ENCODE measurements at places on chromosomes 6 and 20.

DNA sequence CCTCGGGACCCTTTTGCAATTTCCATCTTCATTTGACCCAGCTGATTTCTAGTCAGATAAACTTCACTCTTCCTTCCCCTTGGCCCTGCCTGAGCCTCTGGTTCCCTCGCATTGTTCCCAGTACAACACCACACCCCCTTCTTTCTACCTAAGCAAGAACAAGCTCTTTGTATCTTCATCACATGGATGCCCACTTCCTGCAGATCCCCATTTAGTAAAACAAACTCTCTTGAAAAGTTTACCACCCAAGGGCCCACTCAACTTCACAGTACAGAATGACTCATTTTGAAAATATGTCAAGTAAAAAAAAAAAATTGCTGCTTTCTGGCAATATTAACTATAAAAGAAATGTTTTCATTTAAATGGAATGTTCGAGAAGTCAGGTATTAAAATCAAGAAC lies 5.2 kb downstream of the FAXC start:
- no peak for DNase-seq

DNA sequence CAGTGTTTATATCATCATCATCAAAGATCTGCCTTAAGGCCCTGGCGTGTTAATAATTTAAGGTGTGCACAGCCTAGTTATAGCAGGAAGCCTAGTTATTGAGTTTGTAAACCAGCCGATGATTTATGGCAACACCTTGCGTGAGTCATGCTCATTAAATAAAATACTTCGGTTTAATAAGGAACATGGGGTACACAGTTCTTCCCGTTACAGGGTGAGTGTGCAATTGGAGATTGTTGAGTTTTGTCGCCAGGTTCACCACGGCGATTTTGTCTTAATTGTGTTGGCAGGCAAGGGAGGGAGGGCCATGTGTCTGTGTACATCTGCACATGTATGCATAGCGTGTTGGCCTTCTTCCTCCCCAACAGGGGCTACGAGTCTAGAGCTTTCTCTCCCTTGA lies 104.0 kb downstream of the TFAP2A start:
- DNase-seq: no peak

DNA sequence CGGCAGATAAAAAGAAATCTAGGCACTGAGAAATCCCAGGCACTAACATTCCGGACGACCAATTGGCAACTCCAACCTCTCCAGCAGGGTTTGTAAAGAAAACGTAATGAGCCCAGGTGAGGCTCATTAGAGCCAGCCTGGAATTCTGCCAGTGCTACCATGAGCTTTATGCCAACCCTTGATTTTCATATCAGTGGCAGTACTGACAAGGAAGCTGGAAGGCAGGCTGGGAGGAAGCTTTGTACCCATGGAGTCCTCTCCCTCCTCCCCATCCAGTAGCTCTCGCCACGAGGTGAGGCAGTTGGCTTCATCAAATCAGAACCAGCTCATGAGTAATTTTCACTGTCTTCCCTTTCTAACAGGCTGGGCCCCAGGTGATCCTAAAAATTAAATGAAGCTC lies 250.2 kb downstream of the ZNF217 start:
- no peak for DNase-seq

DNA sequence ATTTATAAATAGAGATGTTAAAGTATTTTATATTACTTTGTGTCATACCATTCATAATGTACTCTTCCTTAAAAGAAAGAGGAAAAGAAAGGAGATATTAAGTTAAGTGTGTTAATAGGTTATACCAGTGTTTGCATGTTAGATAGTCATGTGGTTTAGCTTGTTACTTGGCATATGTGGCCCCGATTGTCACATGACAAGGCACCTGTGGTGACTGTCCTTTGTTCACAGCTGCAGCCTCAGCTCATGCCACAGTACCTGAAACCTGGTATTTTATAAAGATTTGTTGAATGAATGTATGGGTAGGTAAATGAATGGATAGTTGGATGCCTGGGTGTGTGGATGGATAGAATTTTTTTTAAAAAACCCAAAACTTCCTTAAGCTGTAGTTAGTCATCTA lies 306.1 kb upstream of the FLRT3 start:
- DNase-seq: no peak

DNA sequence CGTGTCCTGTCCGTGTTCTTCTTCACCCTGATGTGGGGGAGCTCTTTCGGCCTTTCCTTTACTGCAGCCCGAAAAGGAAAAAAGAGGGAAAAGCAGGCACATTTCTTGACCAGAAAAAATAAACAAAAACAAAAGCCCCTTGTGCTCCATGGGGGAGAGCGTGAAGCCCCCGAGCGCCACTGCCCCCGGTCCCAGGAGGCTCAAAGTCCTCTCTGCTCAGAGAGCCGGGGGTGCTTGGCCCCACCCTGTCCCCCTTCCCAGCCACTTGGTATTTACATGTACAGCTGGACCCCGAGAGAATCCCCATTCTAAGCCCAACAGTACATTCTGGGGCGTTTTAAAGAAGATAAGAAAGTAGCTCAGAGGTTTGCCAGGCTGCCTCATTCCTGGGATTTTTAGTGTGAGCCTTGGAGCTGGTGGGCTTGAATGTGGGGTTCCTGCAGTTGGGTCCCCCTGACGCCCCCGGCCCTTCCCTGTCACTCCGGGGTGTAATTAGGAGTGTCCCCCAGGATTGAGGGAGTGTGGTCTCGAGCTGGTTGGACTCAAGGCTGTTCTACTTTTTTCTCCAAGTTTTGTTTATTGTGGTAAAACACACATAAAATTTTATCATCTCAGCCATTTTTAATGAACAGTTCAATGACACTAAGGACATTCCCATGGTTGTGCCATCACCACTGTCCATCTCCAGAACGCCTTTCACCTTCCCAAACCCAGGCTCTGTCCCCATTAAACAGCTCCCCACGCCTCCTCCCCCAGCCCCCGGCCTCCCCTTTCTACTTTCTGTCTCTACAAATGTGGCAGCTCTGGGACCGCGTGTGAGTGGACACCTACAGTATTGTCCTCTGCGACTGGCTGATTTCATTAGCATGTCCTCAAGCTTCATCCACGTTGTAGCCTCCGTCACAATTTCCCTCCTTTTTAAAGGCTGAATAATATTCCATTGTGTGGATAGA lies 55.7 kb upstream of the BHLHE23 start:
- DNase-seq: no peak

GRCh38 chr6:150661216-150662007 lies 61.7 kb downstream of the PLEKHG1 start:
- no peak for DNase-seq

GRCh38 chr6:41446132-41446531 lies 100.0 kb upstream of the FOXP4 start:
- no peak for DNase-seq

DNA sequence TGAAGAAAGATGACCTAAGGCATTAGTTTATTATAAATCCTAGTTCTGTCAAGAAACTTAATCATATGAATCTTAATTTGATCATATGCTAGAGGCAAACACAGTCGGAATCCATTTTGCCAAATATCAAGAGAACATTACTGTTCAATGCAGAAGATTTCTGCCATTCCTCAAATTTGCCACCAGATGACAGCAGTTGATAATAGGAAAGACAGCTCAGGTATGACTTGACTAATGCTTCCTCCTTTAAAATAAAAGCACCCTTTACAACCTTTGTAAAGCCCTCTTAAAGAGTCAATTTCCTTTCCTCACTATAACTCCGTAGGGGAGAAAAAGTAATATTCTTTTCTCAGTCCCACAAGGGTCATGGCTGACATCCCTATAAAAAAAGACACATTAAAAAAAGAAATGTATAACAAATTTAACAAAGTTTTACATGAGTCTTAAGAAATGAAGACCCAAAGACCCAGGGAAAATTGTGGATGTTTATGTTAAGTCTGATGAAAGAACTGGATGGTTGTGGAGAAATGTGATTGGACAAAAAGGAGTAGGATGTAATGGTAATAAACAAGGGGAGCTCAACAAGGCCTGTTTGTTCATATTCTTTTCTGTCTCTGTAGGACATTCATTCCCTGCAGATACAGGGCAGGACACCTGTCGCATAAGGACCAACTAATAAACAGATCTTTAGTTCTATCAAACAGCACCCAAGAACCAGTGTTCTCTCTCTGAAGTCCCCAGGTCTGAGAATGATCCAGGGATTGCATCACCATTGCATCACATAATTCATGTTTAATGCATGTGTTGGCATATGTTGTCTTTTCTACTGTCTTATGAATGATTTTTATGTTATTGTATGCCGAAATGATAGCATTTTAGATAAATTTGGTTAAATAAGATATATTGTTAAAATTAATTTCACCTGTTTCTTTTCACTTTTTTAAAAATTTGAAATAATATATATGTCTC lies 23.0 kb upstream of the IL17A start:
- DNase-seq: no peak

- no peak for DNase-seq
Observed at GRCh38 chr6:87027021-87027420, 67.9 kb downstream of the CGA start.

- DNase-seq: no peak
Observed at GRCh38 chr20:5156675-5157448, 30.1 kb downstream of the CDS2 start.

DNA sequence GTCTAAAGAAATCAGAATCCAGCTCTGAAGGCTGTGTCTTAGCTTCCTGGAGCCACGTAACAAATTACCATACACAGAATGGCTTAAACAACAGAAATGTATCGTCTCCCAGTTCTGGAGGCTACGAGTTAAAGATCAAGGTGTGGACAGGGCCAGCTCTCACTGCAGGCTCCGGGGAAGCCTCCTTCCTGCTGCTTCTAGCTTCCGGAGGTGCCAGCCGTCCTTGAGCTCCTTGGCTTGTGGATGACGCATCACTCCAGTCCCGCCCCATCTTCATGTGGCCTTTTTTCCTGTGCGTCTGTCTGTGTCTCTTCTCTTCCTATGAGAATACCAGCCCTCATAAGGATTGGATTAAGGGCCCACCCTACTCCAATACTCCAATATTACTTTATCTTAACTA lies 319.1 kb upstream of the QKI start:
- DNase-seq: no peak

- no peak for DNase-seq
Observed at GRCh38 chr6:120608826-120609225, 725.5 kb downstream of the TBC1D32 start.

GRCh38 chr20:34915131-34915530 lies 38.7 kb downstream of the ACSS2 start:
- DNase-seq: no peak

GRCh38 chr6:52420668-52421358 lies 671 bp downstream of the EFHC1 start:
- no peak for DNase-seq

GRCh38 chr6:32972353-32973143 lies 4.2 kb downstream of the BRD2 start:
- DNase-seq: peak; percentile 50

- no peak for DNase-seq
Observed at GRCh38 chr6:8086755-8087306, 15.5 kb downstream of the EEF1E1 start.

- DNase-seq: no peak
Observed at GRCh38 chr6:83117802-83118201, 50.3 kb downstream of the DOP1A start.

GRCh38 chr6:129946439-129947140 lies 71.8 kb upstream of the L3MBTL3 start:
- DNase-seq: no peak

DNA sequence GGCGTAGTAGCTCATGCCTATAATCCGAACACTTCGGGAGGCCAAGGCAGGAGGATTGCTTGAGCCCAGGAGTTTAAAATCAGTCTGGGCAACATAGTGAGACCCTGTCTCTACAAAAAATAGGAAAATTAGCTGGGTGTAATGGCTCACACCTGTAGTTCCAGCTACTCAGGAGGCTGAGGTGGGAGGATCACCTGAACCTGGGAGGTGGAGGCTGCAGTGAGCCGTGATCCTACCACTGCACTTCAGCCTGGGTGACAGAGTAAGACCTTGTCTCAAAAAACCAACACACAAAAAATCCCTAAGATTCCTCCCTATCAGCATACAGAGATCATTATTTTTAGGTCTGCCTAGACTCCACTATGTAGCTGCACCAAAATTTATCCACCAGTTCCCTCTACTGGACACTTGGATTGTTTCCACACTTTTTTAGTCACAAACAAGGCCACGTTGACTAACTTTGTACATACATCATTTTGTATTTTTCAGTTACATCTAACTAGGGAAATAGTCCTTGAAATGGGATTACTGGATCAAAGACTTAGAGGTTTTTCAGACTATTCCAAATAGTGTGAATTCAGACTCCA lies 3.6 kb upstream of the PHF1 start:
- peak; percentile 42 for DNase-seq

DNA sequence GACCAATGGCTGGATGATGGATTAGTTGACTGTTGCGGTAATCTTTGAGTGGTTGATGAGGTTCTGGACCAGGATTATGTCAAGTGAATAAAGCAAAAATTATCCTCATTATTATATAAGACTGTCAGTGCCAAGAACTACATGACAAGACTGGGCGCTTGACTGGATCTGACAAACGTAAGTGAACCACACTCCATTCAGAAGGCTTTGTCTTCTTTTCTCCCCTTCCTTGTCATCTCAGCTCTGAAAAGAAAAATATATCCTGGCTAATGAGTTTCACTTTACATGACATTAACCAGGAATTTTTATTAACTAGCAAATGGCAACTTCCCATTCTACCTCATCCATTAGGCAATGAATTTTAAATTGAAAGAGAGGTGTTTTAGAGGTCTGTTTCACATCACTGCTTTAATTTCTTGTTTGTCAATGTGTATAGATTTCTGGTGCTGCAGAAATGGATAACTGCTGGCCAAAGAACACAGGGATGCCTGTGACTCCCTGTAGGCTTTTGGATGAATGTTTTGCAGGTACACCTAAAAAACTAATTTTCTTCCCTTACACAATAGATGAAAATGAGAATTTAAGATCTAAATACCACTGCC lies 150.1 kb downstream of the ELOVL4 start:
- DNase-seq: no peak

GRCh38 chr6:37558168-37558567 lies 58.5 kb upstream of the CCDC167 start:
- no peak for DNase-seq

DNA sequence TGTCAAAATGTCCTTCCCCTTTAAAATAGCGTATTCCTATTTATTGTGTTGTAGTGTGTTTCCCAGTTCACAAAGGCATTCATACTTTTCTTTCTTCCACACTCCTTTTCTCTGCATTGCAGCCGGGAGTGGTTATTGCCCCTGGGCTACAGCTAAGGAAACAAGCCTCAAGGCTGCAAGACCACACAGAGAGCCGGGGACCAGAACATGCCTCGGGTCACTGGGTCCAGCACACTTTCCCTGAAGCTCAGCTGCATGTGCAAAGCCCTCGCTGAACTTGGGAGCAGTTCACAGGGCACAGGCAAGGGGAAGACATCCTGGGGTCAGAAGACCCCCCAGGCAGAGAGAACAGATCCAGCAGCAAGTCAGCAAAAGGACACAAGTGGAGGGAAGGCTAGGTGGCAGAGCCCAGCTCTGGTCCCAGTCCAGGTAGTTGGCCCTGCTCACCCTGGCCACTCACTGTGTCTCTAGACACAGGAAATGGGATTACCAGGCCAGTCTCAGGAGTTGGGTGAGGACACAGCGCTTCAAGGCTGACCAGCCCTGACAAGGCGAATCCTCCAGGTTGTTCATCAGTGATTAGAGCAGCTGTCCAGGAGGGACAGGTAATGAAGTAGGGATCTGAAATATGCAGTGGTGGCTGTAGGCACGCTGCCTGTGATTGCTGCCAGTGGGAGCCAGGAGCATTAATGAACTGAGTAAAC lies 118.2 kb downstream of the CD83 start:
- DNase-seq: no peak

- no peak for DNase-seq
Observed at GRCh38 chr6:70059039-70059719, 192.8 kb downstream of the COL19A1 start.
